ENCODE measurements at places on chromosomes 4 and X.

GRCh38 chr4:164383358-164384220, 370.3 kb upstream of the SMIM31 start:
- DNase-seq = peak; percentile 69

GRCh38 chr4:11367371-11367770, 61.3 kb downstream of the HS3ST1 start:
- no peak for DNase-seq

DNA sequence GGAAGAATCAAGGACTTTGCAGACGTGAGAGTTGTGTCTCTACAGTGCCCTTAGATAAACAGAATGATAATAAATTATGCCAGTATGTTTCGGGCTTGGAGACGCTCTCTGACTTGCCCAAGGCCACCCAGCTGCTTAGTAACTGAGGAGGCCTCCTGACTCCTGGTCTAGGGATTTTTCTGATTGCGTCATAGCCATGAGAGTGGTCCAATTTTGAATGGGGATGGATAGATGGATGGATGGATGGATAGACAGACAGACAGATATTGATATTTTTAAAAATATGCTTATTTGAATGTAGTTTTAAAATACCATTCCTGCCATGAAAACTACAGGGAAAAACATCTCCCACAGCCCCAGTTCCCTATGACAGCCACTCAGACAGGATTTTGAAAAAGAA, 15.5 kb downstream of the ARHGAP36 start:
- DNase-seq = no peak

DNA sequence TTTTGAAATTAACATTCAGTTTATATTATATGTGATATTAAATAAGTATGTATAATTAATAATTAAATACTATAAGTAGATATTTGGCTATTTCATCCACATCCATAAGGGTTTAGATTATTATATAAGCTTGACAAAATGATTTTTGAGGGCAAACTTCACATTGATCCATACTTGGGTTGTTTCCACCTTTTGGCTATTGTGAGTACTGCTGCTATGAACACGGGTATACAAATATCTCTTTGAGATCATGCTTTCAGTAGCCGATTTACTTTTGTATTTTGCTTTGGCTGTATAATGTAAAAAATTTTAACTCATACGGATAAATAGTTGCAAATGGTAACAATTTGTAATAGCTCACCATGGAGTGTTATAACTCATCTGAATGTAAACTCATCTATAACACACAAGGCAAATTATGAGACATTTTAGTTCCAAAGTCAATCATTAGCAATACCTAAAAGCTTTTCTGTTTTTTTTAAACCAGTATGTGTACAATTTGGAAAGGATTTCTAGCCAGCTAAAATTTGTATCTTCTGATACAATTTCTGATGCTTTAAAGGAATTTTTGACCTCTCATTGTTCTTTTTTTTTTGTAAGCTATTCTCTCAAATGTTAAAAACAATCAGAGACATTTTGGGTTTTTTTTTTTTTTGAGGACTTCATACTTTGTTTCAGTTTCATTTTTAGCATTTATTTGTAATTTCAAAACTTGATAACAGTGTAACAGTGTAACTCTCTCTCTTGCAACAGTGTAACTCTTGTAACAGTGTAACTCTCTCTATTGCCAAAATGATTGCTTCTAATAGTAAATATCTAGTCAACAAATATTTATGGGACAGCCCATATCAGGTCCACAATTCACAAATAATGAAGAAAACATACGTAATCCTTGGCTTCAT, 51.8 kb upstream of the ARX start:
- DNase-seq = no peak

- no peak for DNase-seq
Measured at GRCh38 chrX:133249266-133250058, 31.3 kb upstream of the TFDP3 start.

- DNase-seq = no peak
Measured at GRCh38 chrX:114797494-114797893, 213.6 kb downstream of the HTR2C start.

DNA sequence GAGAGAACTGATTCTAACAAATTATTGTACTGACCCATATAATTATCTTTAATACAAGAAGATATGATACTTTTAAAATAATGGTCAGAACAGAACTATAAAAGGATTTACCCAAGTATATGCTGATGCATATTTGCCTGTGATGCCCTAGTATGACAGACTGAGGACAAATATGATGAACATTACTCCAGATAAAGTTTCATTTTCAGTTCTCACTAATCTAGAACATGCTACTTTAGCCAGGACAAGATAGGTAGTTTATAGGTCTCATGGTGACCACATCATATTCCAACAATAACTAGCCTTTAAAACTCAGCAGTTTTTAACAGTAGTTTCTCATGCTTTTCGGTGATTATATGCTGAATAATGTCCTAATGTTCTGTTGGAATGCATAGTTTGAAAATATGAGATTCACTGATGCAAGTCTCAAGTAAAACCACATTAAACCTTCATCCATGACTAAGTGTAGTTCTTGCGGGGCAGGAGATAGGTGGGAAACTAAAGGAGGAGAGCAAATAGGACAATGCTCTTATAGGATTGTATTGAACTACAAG, 295.2 kb upstream of the AGA start:
- no peak for DNase-seq

- no peak for DNase-seq
Measured at GRCh38 chrX:46317163-46317562, 228.1 kb downstream of the ZNF674 start.
